ENCODE measurements at places on chromosomes 6 and 20.

DNA sequence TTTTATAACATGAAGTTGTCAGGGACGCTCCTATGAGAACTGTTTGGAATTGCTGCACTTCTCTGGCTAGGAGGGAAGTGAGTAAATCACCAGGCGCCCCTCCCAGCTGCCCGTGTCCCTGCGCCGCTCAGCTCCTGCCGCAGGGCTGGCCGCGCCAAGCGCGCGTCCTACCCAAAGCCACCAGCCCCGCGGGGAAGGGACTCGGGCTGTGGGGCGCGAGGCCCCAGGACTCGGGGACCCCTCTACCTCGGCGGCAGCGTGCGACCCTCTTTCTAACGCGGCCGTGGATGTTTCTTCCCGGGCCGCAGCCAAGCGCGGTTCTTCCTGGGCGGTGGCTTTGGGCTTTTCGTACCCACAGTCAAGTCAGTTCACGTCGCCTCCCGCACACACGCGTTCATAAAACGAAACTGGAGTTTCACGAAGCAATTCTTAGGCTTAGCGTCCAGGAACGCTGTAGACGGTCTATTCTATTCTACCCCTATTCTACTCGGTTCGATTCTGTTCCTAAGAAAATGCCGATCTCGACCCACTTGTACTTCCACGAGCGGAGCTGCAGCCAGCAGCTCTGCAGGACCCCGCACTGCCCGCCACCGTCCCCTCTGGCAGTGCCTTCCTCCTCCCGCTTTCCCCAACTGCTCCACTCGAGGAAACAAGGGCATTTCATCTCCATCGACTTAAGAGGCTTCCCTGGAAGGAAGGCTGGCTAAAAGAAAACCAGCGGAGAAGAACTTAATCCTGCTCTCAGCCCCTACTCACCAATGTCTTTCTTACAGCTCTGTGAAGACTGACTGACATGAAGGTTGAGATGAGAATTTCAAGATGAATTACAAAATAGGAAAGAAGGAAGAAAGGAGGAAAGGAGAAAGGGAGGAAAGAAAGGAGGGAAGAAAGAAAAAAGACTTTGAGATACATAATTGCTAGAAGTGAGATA is 15.4 kb downstream of the FOXC1 start:
- no peak for DNase-seq

GRCh38 chr20:3622406-3622805 is 40.8 kb downstream of the GFRA4 start:
- DNase-seq: no peak

GRCh38 chr6:145842693-145843546 is 28.3 kb upstream of the FBXO30 start:
- DNase-seq: no peak

- DNase-seq: no peak
Measured at GRCh38 chr6:151721146-151721545, 86.3 kb upstream of the ESR1 start.

DNA sequence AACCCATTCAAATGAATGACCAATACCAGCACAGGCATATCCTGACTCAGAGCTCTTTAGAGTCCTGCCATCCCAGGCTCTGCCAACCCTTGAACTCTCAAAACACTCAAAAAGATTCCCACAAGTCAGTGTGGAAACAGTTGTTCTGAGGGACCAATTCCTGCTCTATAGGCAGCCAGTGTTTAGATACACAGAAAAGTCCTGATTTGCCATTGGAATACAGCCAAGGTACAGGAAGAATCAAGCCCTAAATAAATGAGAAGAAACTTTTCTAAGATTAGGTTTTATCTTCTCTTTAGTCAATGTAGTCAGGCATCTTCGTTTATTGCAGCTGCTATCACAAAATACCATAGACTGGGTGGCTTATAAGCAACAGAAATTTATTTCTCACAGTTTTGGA is 626.8 kb upstream of the ARID1B start:
- no peak for DNase-seq

Measured in pancreas (tissue), 10 donors.